Activated CD4-positive, alpha-beta T cell treated with anti-CD3 and anti-CD28 coated beads for 24 hours (primary cell): ENCODE measurements at places on chromosomes 5 and 9.

GRCh38 chr9:134992755-134993124, 75.0 kb upstream of the FCN1 start:
- no peak for DNase-seq

DNA sequence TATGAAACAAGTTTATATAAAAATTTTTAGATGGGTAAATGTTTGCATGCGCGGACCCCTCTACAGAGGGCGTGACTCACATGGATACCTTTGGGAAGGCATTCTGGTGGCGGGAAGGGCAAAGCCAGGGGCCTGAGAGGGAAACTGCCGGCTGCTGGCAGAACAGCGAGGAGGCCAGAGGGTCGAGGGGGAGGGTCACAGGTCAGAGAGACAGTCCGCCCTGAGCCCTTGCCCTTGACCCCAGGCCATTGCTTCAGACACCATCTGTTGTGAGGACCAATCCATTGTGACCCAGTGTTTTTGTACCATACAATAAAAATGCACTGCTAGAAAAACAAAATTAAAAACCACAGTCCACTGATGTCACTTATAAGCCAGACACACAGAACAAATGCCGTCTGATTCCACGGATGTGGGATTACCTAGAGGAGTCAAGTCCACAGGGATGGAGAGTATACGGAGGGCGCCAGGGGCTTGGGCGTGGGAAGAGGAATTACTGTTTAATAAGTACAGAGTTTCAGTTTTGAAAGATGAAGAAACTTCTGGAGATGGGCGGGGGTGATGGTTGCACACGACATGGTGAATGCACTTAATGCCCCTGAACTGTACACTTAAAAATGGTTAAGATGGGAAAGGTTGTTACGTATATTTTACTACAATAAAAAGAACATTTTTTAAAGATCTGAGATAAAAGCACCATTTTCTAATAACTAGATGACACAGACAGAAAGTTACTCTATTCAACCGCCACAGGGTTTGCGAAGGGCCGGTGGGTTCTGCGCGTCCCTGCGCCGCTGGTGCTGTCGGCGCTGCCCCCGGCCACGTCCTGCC, 12.0 kb downstream of the BTNL9 start:
- no peak for DNase-seq

- DNase-seq = no peak
These were observed 119.5 kb downstream of the TRPM3 start for GRCh38 chr9:71001780-71002386.

DNA sequence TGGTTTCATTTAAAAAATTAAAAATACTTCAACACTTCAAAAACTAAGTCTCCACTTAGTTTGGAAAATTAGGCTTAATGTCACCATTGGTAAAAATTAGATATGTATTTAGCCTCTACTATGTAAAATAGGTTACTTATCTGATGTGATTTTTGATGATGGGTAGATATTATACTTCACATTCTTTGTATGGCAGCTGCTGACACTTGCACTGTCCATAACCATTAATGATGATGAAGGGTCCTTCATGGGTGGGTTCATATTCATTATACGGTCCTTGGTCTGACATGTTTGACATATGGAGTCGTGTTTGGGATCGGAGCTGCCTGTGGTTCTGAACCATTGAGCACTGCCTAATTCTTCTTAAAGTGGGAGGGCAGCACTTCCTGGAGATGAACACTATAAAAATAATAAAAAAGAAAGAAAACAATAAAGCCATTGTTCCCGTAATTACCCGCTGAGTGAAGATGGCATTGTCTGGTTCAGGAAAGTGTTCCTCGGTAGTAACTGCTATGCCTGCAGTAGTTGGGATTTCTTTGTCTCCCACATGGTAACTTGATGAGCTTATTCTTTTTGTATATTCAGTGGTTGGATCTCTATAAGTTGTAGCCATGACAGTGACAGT, 2.2 kb downstream of the LRRTM2 start:
- DNase-seq = no peak

GRCh38 chr9:129822898-129823541, 916 bp downstream of the TOR1A start:
- no peak for DNase-seq

- no peak for DNase-seq
These were observed 606.7 kb upstream of the FAM174A start for GRCh38 chr5:99928490-99928889.

GRCh38 chr5:116814626-116815385, 240.2 kb upstream of the SEMA6A start:
- no peak for DNase-seq

DNA sequence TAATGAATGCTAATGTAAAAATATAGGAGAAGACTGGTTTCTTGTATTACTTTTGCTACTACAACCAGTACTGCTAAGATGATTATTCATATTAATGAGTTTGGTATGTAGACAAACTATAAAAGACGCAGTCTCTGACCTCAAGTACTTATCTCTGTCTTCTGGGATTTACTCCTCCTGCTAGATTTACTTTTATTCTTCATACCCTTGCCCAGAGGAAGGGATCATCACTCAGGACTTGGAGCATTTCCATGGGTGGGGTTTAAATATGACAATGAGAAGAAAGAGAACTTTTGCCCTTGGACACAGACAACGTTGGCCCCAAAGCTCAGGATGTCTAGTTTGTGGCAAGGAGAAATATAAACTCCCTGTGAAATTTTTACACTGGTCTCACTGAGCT, 126.1 kb downstream of the BNC2 start:
- DNase-seq = no peak

DNA sequence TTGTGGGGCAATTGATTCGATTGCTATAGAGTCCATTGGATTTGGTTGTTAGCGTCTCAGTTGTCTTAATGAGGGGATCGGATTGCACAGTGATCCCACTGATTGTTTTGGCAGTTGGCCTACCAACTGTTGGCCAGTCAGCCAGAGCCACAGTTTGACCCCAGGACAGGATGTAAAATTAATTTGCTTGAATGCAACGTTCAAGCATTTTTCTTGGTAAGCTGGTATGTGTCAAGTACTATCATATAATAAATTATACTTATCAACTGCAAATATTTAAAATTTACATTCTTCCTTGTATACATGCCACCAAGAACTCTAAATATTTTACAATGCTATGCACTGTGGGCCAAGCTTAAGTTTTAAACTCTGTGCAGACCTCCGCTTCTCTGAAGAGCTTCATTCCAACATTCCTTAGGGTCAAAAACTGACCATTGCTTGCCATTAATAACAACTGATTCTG, 80.4 kb upstream of the OSMR start:
- no peak for DNase-seq

DNA sequence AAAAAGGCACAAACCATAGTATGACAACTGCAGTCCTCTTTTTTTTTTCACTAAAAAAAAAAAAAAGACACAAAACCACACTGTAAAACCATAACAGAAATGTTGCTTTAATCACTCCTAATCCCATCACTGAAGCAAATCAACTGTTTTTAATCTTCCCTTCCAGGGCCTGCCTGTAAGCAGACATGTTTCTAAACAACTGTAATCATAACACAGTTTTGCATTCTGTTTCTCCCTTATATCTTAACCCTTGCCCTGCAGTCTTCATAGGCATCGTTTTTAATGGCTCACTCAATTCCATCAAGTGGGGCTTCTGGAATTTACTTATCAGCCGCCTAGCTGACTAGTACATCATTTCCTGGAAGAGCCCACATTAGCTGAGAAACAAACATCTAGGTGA, 111.0 kb upstream of the SLC25A48 start:
- no peak for DNase-seq

- no peak for DNase-seq
These were observed 8.6 kb upstream of the ANKRD33B start for GRCh38 chr5:10555277-10555684.
